ENCODE measurements at places on chromosomes 7 and 10.

DNA sequence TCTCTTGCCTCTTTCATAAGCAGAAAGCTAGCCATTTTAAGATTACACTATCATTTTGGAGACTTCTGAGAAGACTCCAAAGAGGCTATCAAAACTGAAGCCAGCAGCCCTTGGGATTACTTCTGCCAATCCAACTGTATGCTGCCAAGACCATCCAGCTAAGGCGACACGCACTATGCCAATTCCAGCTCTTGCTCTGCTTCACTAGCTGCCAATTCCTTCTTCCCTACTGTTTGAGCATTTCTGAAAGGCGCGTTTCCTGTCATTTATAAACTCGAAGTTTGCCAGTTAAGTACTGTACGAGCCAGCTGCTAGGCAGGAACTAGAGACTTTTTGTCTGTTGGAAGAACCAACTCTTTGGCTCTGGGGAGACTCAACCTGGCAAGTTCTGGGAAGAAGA lies 36.5 kb downstream of the MALSU1 start:
- DNase-seq: no peak

- DNase-seq: no peak
Measured at GRCh38 chr7:43072530-43072929, 39.9 kb upstream of the HECW1 start.

- DNase-seq: no peak
Measured at GRCh38 chr10:4073912-4074311, 288.9 kb upstream of the KLF6 start.

DNA sequence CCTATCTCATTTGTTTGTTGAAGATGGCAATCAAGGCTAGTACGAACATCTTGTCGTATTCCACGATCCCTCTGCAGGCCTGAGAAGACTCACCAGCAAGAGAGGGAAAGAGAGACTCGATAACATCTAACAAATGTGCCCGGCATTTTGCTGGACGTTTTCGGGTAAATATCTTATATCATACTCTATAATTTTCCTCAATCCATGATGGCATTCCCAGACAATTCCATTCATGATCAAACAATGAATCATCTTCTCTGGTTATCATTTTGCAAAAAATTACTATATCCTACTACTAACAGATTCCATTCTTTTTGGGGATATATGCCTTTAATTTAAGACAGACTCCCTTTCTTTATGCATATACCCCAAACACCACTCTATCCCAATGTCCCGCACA lies 118.1 kb downstream of the TYW1B start:
- DNase-seq: no peak

DNA sequence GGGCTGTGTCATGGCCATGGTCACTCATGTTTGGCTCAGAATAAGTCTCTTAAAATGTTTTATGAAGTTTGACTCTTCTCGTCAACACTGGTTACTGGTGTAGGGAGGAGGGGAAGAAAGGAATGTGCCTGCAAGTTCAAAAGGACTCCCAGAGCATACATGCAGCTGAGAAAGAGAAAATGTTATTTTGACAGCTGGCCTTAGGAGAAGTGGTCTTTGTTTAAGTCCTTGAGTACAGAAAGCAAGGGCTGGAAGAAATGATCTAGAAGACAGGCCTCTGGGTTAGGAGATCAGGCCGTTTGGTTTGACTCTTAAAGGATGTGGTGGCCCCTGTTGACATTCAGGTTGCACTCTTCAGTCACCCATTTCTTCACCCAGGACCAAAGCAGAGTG lies 245.5 kb downstream of the REEP3 start:
- DNase-seq: no peak

All from NCI-H2081 (cell line).